ENCODE measurements at places on chromosomes 7 and 10.

DNA sequence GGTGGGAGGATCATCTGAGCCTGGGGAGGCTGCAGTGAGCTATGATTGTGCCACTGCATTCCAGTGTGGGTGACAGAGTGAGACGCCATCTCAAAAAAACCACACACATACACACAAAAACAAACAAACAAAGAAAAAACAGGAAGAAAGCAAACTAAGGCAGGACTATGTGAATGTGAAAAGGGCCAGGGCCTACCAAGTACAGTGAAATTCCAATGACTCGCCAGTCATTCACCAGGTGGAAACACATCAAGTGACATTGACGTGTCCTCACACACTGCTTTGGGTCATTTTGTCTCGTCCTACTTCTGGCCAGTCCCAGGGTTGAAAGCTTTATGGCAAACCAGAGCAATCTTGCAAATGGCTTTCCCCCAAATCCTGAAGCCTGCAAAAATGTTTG, 79.9 kb downstream of the HIP1 start:
- DNase-seq = no peak

GRCh38 chr10:102475451-102476040, 24.2 kb upstream of the C10orf95 start:
- no peak for DNase-seq

GRCh38 chr10:27223964-27224363, 16.6 kb downstream of the ACBD5 start:
- DNase-seq = peak; percentile 27

DNA sequence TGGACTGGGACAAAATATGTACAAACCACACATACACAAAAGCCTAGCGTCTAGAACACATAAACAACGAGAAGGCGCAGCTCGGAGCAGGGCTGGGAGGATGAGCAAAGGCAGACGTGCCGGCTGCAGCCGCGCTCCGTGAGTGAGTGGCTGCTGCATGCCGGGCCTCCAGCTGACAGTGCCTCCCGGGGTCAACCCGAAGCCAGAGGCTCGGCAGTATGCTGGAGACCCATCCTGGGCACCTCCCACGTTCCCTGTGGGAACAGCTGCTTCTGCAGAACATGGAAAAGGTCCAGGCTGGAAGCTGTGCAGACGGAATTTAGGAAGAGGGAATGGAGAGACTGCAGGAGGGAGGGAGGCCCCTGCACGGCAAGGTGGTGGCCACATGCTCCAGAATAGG, 3.6 kb upstream of the GPR146 start:
- DNase-seq = peak; percentile 60

GRCh38 chr10:131206111-131206995, 105.2 kb downstream of the TCERG1L start:
- no peak for DNase-seq

GRCh38 chr10:7260412-7260900, 150.4 kb downstream of the SFMBT2 start:
- peak; percentile 97 for DNase-seq

GRCh38 chr7:29596593-29597178, 33.1 kb downstream of the PRR15 start:
- DNase-seq = no peak

- peak; percentile 37 for DNase-seq
These were observed 82.8 kb upstream of the COL13A1 start for GRCh38 chr10:69718951-69719350.

DNA sequence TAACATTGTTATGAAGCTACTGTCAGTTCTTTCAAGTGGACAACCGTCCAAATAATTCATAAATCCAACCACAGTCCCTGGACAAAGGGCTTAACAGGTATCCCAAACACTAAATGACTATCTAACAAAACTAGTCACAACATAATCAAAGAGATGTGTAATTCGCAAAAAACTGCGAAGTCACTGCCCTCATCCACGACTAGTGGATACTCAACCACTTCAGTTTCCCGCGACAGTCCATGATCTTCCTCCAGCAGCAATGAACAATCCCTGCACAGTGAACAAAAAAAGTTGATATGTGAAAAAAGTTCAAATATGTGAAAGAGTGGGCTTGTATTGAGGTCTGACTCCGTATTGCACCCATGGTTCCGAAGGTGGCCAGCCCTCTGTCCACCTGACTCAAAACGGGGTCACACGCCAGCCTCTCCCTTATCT, 287 bp downstream of the DCLRE1A start:
- no peak for DNase-seq

- no peak for DNase-seq
These were observed 29.0 kb downstream of the PODXL start for GRCh38 chr7:131527456-131527855.

DNA sequence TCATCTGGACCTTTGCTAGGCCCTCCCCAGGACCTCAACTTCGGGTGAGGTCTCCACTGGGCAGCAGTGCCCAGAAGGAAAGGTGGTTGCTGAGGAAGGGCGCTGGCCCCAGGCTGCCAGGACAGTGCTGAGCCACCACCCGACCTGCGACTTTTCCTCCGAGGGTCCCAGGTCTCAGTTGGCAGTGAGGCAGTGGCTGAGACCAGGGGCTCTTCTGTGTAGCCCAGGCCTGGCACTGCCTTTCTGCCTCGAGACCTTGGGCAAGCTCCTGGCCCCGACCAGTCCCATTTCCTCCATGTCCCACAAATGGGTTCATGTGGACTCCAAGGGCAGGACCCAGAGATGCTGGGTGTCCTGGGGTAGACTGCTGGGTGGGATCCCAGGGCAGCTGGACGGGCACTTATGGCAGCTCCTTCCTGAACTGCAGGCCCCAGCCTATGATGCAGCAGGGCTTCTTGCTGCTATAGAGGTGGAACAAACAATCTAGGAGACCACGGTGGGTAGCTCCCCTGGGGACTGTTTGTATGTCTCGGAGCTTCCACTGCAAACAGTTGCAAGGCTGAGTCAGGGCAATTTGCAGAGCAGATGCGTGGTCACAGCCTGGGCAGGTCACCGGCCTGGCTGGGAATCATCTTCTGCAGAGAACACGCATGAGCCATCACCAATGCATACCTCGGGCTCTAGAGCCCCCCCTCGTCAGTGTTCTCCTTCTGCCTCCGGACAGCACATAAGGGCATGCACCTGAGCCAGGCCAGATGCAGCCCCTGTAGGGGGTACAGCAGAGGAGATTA, 17.9 kb upstream of the LRRC18 start:
- DNase-seq = no peak

- DNase-seq = no peak
These were observed 737.1 kb downstream of the INHBA start for GRCh38 chr7:40965774-40966173.

DNA sequence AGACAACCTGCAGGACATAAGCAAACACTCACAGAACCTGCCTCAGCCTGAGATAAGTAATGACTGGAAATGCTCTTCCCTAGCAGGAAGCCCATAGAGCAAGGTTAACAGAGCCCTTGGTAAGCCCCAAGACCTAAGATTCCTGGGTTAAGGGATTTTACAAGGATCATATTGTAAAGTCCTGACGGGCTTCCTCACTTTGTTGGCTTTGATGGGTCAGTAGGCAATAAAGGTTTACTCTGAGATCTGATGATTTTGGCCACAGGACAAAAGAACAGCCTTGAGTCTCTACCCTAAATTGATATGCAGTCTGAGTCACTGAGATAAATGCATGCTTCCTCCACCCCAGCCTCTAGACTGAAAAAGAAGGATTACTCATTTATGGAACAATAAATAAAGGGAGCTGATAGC, 270.8 kb downstream of the HTR7 start:
- peak; percentile 66 for DNase-seq

DNA sequence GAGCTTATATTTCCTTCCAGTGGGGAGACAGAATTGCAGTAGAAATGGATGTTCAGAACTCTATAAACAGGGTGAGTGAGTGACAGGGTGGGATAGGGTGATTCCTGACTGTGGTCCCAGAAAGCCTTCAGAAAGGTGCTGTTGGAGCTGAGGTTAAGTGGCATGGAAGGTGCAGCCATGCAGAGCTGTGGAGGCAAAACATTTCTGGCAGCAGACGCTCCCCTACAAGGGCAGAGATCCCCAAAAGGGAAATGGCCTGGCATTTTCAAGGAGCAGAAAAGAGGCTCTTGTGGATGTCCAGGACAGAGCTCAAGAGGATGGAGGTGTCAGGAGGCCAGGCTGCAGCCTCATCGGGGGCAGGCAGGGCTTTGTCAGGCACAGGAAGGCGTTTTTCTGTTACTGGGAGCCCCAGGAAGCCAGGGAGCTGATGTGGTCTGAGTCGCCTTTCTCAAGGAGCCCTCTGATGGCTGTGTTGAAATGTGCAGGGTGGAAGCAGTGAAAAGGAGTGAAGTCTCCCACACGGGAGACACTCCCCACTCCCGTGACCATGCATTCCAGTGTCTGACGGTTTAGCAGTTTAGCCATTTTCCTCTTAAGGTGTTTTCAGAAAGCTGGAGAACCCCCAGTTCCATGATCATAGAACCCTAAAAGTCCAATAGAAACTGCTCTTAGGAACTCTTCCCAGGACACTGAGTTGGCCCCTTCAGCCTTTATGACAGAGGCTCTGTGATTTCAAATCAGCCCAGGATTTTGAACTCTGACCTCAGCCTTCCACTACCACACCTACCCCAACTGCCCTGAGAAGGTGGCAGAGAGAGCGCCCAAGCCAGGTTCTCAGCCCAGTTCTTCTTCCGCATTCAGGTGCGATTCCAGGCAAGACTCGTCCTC, 96.2 kb downstream of the C10orf105 start:
- DNase-seq = peak; percentile 24

GRCh38 chr10:132714096-132714985, 71.6 kb downstream of the NKX6-2 start:
- DNase-seq = no peak

DNA sequence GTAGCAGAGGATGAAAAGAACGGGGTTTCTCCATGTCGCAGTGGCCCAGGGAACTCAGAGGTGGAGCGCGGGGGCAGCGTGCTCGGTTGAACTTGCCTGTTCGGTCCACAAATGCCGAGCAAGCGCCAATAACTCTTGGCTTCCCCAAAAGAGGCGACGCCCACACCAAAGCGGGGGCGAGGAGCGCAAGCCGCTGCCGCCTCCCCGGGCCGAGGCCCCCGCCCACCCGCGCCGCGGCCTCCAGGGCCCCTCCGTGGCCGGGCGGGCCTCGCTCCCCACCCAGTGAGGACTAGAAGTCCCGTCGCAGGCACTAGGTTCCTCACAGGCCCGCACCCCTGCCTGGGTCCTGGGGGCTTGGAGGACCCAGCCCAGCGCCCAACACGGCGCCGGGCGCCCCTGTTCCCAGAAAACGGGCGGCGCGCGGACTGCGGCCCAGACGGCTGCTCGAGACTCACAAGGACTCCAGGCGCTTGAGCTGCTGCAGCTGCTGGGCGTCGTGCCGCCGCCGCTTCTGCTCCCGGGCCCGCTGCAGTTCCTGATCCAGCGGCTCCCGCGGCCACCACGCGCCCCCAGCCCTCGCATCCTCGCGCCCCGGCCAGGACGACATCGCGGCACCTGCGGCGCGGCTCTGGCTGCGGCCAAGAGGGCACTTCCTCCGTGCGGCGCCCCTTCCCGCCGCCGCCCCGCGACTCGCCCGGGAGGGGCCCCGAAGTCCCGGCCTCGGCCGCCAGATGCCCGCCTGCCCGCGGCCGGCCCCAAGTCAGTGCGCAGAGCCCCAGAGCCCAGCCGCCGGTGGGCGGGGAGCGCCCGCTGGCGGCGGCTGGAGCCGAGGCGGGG, 14.6 kb upstream of the FKBP9 start:
- DNase-seq = peak; percentile 80

GRCh38 chr10:91049988-91050360, 129.1 kb upstream of the ANKRD1 start:
- DNase-seq = no peak

DNA sequence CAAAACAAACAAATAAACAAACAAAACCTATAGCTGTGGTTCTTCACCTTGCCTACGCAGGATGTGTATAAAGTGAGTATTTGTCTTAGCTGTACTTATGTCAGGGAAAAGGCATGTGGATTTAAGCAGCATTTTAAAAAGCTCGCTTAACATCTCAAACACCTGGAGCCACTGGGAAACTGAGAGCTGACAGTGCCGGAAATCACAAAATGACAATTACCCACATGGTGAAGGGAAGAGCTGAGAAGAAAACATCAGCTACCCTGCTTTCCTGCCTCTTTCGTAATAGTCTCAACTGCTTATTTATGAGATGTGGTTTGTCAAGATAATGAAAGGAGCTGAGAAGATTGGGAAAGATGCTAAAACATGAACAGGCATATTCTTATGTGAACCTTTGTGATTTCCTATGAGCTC, 31.1 kb upstream of the MSMB start:
- peak; percentile 6 for DNase-seq

DNA sequence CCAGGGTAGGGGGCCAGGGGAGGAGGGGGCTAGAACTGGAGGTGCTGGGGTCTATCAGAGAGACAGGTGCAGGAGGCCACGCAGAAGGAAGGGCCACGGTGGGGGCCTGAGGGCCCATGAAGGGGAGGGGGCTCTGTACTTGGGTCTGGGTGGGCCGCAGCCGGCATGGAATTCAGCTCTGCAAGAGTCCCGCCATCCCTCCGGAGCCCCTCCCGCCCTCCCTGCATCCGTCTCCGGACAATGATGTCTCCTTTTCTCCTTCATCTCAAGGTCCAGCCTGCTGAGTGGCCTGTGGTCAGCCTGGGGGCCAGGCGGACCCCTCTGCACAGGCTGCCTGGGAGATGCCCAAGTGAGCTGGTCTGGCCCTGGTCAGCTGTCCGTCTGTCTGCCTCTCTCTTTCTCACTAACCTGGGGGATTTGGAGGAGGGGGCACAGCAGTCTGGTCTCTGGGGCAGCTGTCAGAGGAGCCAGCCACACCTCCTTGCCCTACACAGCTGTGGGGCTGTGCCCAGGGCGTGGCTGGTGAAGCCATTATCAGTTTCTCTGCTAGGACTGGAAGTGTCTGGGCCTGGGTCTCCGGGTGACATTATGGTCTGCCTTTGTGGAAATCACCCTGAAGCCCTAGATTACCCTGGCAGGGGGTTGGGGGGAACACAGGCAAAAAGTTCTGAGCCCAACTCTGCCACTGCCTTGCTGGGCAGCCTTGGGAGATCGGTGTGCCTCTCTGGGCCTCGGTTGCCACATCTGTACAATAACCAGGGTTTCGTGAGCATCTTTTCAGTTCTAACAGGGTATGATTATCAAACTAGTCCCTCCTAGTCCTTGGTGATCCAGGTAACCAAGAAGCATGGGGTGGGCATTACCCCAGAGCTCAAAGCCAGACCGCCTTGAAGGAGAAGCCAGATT, 19.0 kb upstream of the HSPB1 start:
- no peak for DNase-seq

GRCh38 chr7:128160296-128160695, 80.8 kb upstream of the LEP start:
- DNase-seq = no peak

- DNase-seq = no peak
These were observed 31.8 kb downstream of the LSMEM1 start for GRCh38 chr7:112512451-112513210.

GRCh38 chr10:85767891-85768290, 598.7 kb downstream of the GRID1 start:
- no peak for DNase-seq

DNA sequence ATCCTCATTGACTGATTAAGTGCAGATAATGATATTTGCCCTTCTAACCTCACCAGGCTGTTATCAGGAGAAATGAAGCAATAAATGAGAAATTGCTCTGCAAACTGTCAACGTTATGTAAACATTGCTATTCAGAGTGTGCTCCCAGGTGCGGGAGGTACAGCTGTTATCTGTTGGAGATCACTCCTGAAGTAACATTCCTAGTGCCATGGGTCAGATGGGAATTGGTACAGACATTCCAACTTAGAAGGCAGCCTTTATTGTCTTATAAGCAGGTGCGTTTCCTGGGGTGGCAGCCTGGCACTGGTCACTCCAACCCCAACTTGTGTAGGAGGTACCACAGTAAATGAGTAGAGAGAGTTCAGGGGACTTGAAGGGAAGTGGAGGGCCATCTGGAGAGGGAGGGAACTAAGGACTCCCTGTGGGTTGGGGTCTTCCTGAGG, 36.8 kb downstream of the HK1 start:
- DNase-seq = no peak

- DNase-seq = no peak
These were observed 45.2 kb downstream of the WIPF3 start for GRCh38 chr7:29851487-29851886.
